ENCODE measurements at places on chromosomes 6 and 20.

DNA sequence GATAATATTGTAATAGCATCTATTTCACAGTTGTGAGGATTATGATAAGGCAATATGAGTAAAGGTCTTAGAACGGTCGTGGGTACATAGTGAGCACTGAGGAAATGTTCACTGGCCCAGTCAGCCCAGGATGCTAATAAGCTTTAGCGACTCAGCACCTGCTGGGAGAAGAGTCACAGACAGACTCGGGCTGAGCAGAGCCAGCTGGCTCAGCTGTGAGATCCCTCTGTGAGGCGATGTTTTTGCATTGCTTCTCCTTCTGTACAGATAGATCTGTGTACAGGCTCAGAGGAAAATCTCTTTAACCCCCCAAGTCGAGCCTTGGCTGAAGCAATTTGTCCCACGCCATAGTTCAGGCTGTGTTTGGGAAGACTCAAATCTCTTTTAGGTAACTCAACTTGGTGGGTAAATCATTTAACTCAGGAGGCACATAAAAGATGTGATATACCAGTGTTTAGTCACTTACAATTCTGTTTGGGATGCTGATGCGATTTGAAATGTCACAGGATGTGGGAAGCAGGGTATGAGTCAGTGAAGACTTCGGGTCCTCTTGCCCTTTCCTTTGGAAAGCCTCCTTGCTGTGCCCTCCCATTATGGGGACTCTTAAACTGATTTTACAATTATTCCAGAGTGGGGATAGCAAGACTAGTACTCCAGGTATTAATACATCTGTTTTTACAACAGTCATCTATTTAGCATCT lies 53.1 kb downstream of the PHACTR1 start:
- DNase-seq = peak; percentile 8

- DNase-seq = no peak
These were observed 24.7 kb upstream of the SRPK1 start for GRCh38 chr6:35945650-35946025.

- no peak for DNase-seq
These were observed 1.0 kb upstream of the CDSN start for GRCh38 chr6:31121131-31121790.

- no peak for DNase-seq
These were observed 86.3 kb upstream of the ESR1 start for GRCh38 chr6:151721146-151721545.

DNA sequence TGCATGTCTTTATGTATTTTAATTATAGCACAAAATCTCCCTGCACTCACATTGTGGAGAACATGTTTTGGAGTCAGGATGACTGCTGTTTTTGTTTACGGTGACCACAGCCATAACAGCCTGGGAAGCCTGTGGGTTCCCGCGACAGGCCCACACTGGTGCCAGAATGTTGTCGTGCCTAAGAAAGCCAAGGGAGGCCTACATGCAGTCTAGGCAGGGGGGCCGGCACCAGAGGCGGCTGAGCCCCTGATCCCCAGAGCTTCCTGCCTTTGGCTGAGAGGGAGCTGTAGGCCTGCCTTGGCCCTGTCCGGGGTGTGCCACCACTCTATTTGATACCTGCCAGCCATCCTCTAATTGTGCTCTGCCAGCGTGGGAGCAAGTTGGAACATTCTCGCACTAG lies 46.7 kb downstream of the TBC1D7 start:
- no peak for DNase-seq

- no peak for DNase-seq
These were observed 135.7 kb downstream of the EYA2 start for GRCh38 chr20:47030271-47030810.

DNA sequence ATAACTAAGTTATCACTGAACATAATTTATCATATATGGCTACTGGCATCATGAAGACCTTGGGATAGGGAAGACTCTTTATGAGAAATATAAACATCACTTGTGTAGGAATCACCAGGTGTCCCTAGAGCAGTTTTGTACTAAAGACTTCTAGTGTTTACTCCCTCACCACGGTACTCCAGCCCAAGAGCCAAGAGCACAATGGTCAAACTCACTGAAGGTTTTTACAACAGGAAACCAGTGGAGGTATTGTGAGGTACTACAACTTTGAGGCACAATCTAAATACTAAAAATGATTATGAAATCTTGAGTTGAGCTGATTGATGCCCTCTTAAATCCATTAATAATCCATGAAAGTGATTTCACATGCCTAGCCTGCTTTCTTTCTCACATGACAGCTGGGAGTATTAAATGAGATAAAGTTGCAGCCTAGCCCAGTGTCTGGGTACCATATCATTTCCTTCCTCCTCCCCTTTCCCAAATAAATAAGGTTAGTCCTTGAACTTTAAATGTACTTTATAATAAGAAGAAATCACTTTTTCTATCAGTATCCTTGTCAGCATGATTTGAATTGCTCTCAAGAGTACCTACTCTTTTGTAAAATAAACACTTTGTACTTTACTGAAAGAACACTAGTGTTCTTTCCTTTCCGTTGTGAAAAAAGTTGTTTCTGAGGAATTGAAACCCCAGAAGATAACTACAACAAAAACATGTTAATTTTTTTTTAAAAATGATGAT lies 26.5 kb downstream of the GLO1 start:
- no peak for DNase-seq

DNA sequence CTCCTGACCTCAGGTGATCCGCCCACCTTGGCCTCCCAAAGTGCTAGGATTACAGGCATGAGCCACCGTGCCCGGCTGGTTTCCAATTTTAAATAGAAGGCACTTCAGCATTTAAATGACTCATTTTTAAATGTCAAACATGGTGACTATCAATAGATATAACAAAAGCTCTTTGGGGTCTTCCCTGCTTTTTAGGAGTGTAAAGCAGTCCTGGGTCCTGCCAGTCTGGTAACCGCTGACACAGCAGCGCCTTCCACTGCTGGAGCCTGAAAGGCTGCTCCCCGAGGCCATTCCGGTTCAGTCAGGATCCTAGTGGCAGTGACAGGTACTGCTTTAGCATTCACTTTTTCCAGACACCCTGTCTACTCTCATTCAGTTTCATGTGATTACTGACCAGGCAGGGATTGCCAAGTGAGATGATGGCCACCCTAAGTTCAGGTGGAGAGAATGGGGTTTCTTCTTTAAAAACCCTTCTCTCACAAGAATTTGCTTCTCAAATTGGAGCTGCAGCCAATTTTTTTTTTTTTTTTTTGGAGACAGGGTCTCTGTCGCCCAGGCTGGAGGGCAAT lies 5.1 kb downstream of the DIDO1 start:
- peak; percentile 61 for DNase-seq

DNA sequence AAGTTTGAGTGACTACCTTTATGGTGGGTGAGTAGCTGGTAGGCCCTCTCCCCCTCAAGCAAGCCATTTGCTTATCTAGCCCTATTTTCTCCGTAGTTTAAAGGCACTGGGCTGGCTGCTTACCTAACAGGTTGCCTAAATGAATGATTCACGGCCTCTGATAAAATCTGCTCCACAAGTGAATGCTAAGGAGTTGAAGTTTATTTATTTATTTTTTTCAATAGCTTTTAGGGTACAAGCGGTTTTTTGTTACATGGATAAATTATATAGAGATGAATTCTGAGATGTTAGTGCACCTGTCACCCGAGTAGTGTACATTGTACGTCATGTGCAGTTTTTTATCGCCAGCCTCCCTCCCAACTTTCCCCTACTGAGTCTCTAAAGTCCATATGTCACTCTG lies 8.3 kb upstream of the CDH26 start:
- DNase-seq = no peak

DNA sequence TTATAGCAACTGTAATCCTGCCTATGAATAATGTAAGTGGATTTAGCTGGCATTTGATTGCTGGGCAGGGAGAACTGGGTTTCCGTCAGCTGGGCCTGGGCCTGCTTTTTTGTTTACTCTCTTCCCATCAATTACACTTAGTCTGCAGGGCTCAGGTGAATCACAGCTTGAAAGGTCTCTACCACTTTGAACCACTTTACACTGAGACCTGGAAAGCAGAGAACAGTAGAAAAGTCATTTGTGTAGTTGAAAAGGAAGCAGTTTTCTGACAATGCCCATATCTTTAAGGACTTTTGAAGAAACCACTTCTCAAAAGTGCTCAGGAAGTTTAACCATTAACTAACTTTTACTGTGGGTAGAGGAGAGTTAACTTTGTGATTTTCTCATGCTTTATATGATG lies 315.4 kb upstream of the SASH1 start:
- no peak for DNase-seq

- no peak for DNase-seq
These were observed 20.3 kb downstream of the PRDM1 start for GRCh38 chr6:106106276-106107042.

GRCh38 chr20:9508240-9508661 lies 6.1 kb upstream of the LAMP5 start:
- DNase-seq = no peak

GRCh38 chr6:35093118-35093445 lies 48.1 kb downstream of the TCP11 start:
- no peak for DNase-seq

GRCh38 chr6:39214846-39215639 lies 14.2 kb downstream of the KCNK5 start:
- no peak for DNase-seq

DNA sequence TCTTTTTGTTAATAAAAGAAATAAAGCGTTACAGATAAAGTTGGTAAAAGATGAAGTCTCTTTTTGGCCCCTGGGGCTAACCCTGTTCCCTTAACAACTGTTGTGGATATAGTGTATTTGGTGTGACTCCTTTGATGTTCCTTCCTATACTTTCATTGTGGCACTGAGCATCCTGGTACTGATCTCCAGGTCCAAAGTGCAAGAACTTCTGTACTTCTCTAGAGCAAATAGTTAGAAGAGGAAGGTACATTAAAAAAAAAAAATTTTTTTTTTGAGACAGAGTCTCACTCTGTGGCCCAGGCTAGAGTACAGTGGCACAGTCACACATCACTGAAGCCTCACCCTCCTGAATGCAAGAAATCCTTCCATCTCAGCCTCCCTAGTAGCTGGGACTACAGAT lies 6.2 kb downstream of the POFUT1 start:
- no peak for DNase-seq

DNA sequence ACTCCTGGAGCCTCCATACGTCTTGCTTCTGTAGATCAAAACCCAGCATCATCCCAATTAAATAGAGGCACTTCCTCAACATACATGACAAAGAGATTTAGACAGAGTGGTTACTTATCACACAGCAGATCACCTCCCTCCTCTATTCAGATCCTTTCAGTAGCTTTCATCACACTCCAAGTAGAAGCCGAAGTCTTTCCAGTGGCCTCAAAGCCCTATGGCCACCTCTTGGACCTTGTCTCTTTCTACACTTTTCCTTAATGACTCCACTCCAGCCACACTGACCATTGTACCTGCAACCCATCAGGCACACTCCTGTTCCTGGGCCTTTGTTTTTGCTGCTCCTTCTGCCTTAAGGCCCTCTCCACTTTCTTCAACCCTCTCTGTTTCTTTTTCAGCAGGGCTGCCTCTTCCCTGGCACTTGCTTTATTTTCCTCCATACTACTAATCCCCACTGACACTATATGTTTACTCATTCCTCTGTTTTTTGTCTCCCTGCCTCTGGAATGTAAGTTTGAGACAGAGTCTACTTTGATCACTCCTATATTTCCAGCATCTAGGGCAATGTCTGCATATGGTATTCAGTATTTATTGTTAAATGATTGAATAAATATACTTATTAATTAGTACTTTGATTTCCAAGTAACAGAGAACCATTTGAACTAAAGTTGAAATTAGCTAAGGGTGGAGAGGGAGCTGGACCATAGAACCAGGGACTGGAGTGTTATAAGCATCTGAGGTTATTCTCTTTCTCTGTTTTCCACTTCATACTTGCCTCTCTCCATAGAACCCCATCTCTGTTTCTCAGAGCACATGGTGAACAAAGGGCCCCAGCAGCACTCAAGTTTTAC lies 43.4 kb upstream of the TRAM2 start:
- no peak for DNase-seq

GRCh38 chr6:316753-317038 lies 24.4 kb downstream of the DUSP22 start:
- DNase-seq = no peak

DNA sequence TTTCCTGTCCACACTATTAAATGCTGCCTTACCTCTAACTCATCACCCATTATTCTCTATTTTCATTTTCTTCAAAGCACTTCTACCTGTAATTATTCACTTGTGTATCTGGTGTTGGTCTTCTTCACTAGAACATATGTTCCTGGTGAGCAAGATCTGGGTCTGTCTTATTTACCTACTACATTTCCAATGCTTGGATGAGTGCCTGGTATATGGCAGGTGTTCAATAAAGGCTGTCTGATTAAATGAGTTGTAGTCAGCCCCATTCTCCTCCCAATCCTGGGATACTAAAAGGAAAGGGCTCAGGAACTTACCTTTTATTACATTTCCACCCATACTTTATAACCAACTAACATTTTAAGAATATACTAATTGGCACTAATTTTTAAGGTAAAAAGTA lies 61.0 kb downstream of the CEP162 start:
- DNase-seq = no peak

GRCh38 chr6:69155467-69155866 lies 520.4 kb downstream of the ADGRB3 start:
- no peak for DNase-seq

GRCh38 chr6:16718356-16718755 lies 42.9 kb downstream of the ATXN1 start:
- DNase-seq = no peak

- DNase-seq = peak; percentile 71
These were observed 1.8 kb downstream of the TUBB1 start for GRCh38 chr20:59020938-59021551.

DNA sequence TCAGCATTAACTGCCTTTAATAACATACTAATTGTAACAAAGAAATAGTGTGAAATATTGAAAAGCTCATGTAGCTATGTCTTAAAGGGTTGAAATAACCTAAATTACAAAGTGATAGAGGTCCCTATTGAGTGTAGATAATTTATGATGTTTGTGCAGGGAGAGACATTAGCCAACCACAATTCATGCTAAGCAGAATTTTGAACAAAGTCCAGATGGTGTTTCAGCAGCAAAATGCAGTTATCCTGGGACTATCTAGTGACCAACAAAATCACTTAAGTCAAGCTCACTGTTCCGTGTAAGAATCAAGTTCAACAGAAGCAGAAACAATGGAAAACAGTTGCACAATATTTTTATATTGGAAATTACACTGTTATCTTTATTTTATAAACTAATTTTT lies 218.5 kb downstream of the SIM1 start:
- no peak for DNase-seq

GRCh38 chr6:12265791-12266190 lies 24.4 kb upstream of the EDN1 start:
- DNase-seq = peak; percentile 70

DNA sequence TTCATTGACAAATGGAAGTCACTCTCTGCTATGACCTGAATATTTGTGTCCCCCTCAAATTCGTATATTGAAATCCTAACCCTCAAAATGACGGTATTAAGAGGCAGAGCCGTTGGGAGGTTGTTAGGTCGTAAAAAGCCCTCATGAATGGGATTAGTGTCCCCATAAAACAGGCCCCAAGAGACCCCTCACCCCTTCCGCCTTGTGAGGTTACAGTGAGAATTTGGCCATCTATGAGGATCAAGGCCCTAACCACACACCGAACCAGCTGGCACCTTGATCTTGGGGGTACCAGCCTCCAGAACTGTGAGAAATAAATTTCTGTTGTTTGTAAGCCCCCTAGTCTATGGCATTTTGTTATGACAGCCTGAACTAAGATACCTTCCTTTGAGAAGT lies 52.5 kb upstream of the SLC22A16 start:
- no peak for DNase-seq

GRCh38 chr20:47704746-47705496 lies 80.4 kb downstream of the SULF2 start:
- DNase-seq = peak; percentile 71

Measured in A172 (cell line).